Activated T-helper 9 cell treated with anti-CD3 and anti-CD28 coated beads, Interleukin-2, amount 50 U/mL, for 16 hours (primary cell): ENCODE measurements at places on chromosomes 13 and 19.

DNA sequence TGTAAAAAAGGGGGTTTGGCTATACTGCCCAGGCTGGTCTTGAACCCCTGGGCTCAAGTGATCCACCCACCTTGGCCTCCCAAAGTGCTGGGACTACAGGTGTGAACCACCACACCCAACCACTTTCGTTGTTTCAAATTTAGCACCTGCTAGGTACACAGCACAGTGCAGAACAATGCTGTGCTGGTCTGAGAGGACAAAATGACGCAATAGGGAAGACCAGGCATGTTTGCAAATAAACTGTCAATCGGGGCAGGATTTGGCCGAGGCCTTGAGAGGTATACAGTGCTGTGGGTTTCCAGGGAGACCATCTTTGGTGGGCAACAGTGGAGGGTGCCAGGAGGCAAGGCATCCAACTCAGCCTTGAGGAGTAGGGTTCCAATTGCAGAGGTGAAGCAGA lies 37.0 kb downstream of the ATP12A start:
- no peak for DNase-seq

DNA sequence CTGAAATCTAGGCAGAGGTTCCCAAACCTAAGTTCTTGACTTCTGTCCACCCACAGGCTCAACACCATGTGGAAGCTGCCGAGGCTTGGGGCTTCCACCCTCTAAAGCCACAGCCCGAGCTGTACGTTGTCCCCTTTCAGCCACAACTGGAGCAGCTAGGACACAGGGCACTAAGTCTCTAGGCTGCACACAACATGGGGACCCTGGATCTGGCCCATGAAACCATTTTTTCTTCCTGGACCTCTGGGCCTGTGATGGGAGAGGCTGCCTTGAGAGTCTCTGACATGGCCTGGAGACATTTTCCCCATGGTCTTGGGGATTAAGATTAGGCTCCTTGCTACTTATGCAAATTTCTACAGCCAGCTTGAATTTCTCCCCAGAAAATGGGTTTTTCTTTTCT lies 118.4 kb downstream of the GPC5 start:
- no peak for DNase-seq

GRCh38 chr13:97119943-97120342 lies 102.2 kb upstream of the MBNL2 start:
- DNase-seq: no peak

DNA sequence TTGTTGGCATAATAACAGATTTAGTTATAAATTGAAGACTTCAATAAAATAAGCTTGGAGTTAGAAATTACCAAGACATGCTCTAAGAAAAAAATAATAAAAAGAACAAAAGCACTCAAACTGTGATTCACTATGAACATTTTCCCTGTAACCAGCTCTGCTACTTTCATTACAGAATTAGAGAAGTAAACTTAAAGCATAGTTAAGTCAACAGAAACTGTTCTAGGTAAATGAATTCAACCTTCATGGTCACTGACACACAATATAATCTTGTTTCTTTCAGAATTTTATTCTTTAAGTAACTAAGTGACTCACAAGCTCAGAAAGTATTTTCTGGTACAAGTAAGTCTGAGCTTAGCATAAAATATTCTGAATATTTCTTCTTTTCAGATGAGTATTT lies 136.3 kb downstream of the KLF5 start:
- DNase-seq: no peak

DNA sequence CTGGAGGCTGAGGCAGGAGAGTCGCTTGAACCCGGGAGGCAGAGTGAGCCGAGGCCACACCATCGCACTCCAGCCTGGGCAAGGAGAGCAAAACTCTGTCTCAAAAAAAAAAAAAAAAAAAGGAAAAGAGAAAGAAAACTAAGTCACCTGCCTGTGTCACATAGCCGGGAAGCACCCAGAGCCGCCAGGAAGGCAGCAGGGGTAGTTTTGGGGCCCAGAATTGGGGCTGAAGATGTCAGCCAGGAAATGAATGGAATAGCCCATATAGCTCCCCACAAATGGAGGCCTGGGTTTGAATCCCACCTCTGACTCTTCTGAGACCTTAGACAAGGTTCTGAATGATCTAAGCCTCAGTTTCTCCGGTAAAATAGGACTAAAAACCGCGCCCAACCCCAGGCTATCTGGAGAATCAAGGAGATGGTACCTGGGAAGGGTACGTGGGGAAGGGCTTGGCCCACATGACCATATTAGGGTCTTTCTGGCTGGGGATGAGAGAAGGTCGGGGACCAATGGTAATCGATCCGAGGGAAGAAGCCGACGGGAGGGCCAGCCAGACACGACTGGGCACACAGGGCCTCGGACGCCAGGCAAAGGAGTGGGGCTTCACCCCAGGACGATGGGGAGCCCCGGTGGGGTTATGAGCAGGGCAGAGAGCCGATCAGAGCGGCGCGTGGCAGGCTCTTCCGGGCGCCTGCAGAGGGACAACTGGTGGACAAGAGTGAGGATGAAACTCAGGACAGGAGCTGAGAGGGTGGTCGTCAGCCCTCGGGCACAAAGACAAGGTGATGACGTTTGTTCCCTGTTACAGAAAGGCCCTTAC lies 14.4 kb downstream of the CCDC124 start:
- no peak for DNase-seq

GRCh38 chr13:29294821-29295220 lies 300.7 kb downstream of the SLC7A1 start:
- DNase-seq: no peak

DNA sequence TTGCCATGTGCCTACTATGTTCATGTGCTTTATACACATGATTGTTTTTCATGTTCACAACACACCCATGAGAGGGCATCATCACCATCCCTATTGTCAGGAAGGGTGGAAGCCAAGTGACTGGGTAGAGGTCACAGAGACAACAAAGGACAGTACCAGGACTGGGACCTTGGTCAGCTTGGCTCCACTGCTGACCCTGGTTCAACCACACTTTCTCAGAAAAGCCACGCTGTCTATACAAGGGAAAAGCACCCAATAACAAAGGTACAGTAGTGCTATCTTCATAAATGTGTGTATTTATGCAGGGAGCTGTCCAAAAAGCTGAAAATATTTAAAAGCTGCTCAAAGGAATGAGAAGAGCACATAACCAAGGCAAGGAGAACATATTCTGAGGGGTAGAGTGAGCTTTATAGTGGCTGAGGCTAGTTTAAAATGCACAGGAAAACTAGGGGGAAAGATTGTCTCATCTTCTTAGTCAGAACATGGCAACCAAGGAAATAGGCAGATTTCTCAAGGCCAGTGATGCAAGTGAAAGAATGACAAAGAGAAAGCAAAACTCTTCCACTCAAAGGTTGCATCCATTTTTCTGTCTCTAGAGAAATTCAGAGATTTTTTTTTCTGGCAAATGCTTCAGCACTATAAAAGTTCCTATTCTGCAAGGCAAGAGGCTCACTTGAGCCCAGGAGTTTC lies 415.0 kb downstream of the FOXO1 start:
- DNase-seq: no peak

DNA sequence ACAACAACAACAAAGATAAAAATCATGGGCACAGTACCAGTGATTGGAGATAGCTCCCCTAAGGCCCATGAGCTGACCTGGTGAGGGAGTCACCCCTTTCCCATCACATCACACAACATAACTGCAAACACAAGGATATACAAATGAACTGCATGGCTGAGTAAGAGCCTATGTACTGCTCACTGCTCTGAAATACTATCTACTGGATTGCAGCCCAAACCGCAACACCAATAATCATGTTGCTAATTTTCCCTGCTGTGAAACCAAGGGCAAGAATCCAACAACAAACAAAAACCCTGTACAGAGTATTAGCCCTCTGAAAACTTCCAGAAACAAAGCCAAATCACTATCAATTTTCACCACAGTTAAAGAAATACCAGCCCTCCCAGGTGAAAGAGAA lies 1893.2 kb downstream of the PCDH9 start:
- DNase-seq: no peak

- no peak for DNase-seq
Observed at GRCh38 chr13:31008400-31009115, 76.1 kb downstream of the TEX26 start.

DNA sequence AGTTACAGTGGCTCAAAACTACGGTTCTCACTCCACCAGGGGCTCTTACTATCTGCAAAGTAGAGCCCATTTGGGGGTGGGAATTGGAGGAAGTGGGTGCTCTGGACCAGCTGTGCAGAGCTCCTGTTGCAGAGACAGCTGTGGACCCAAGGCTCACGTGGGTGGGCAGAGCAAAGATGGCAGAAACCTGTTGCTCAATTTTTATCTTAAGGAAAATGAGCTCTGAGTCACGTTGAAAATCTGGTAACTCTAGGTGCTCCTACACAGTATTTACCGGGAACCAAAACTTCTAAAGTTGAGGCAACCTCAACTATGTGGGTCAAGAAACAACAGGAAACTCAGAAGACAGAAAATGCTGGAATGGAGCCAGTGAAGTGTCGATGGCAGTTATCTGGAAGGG lies 30.2 kb upstream of the SLC15A1 start:
- no peak for DNase-seq

GRCh38 chr13:73879346-73880015 lies 254.7 kb downstream of the KLF12 start:
- no peak for DNase-seq

DNA sequence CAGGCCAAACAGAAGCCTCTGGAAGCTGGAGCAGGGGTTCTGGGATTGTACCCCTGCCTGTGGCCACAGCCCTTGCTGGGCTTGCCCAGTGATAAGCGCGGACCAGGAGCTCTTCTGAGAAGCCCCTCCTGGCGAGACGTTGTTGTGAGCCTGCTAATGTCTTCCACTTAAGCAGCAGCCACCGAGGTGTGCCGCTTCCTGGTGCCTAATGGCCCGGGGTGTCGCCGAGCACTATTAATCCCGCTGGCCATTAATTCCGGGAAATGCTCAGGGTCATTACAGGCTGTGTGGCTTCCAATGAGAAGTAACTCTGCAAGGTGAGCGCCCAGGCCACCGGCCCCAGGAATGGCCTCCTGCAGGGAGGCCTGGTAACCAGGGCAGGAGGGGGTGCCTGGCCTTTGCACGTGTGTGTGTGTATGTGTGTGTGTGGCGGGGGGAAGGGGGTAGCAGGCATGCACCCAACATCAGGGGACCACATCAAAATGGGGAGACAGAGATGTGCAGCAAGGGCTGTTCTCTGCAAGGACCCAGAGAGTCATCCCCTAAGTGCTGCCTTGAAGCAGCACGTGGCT lies 175.0 kb downstream of the URI1 start:
- no peak for DNase-seq

DNA sequence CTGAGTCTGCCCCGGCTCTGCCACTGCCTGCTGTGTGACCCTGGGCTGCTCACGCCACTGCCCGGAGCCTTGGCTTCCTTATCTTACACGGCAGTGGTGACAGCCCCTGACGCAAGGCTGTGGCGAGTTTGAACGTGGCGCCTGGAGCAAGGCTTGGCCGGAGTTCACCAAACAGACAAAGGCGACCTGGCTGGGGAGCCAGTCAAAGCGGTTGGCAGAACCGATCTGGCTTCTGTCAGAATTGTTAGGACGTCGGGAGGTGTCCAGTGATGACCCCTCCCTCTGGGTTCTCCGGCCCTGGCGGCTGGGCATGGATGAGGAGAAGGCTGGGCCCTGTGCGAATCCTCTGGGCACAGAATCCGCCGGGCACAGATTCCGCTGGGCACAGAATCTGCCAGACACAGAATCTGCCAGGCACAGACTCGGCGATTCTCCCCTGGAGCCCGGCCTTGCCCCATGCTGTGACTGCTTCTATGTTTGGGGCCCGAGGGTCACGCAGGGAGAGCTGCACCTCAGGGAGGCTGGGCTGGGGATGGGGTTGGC lies 11.7 kb upstream of the TMEM255B start:
- no peak for DNase-seq

DNA sequence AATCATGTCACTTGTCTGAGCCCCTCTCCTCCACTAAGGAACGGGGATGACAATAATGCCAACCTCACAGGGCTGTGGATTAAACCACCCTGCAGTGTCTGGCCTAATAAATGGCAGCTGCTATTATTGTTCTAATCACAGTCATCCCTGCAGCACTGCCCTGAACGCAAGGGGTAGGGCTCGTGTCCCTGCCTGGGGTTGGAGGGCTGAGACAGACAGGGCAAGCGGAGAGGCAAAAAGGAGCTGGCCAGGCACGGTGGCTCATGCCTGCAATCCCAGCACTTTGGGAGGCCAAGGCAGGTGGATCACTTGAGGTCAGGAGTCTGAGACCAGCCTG lies 10.2 kb upstream of the KPTN start:
- no peak for DNase-seq

DNA sequence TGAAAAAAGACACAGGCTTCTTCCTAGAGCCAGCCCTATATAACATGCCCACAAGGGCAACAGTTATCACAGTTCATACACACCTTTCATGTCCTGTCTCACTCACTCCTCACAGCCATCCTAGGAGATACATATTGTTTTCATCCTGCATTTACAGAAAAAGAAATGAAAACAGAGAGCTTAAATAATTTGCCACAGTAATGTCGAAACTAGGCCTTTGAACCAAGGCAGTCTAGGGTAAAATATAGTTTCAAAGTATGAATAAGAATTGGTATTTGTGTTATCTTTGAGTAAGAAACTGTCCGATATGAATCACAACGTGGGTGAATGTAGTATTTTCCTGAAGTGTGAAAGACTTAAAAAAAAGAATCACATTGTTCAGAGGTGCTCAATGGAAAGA lies 26.8 kb downstream of the CLDN10 start:
- no peak for DNase-seq

DNA sequence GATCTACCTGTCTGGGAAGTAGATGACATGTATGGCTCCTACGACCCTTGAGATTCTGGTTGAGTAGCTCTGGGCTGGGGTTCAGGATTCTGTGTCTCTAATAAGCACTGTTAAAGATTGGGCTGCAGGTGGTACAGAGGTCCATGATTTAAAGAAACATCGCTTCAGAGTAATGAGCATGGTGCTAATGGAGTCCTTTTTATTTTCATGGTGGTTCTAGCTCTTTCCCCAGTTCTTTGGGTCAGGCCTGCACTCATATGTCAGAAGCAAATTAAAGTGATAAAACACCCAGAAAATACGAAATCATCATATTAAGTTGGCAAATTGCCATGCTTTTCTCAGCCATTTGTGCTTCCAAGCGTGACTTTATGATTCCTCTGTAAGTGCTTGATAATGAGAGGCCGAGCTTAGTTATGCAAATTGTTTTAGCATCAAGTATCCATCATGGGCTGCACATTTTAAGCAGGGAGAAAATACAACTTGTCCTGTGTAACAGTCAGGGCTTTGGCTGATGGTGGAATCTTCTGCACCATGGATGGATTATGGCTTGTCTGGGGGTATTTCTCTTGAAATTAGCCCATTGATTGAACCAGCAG lies 45.1 kb downstream of the MTUS2 start:
- DNase-seq: no peak

- no peak for DNase-seq
Observed at GRCh38 chr13:78787190-78787589, 128.2 kb upstream of the OBI1 start.

- no peak for DNase-seq
Observed at GRCh38 chr13:70616847-70617246, 508.6 kb upstream of the KLHL1 start.

GRCh38 chr19:41784312-41784711 lies 12.1 kb upstream of the CEACAM3 start:
- no peak for DNase-seq
